ENCODE measurements at places on chromosomes 11 and 22.

- peak; percentile 50 for DNase-seq
Observed at GRCh38 chr11:124669193-124669592, 4.3 kb downstream of the SIAE start.

DNA sequence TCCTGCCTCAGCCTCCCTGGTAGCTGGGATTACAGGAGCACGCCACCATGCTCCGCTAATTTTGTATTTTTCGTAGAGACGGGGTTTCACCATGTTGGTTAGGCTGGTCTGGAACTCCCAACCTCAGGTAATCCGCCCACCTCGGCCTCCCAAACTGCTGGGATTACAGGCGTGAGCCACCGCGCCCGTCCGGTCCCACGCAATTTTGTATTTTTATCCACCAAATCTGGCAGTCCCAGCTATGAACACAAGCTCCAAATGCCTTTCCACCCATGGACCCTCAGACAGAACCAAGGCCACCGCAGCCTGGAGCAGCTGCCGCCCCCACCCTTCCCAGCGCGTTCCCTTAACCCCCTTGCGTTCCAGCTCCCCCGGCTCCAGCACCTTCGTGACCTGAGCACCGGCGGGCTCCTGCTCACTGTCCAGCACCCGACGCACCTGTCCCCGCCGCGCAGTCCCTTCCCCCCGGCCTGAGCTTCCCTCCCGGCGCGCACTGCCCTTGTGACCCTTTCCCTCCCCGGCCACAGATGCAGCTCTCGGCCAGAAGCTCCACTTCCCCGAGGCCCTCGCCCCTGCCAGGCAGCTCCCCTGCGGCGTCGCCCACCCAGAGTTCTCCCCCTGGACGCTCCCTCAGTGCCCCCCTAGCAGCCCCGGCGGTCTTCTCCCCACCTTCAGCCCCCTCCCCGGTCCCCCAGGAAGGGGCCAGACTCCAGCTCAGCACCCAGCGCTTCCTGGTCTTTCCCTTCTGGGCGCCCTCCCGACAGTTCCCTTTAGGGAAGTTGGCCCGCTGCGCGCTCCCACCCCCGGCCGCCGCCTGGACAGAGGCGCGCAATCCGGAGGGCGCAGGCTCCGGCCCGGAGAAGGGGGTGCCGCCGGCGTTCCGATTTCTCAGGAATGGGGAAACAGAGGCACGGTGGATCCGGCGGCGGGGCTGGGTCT, 5.6 kb upstream of the ZBED4 start:
- no peak for DNase-seq

- DNase-seq = no peak
Observed at GRCh38 chr22:33597274-33597985, 322.8 kb downstream of the LARGE1 start.

GRCh38 chr11:70134490-70134889, 56.4 kb downstream of the ANO1 start:
- DNase-seq = no peak

DNA sequence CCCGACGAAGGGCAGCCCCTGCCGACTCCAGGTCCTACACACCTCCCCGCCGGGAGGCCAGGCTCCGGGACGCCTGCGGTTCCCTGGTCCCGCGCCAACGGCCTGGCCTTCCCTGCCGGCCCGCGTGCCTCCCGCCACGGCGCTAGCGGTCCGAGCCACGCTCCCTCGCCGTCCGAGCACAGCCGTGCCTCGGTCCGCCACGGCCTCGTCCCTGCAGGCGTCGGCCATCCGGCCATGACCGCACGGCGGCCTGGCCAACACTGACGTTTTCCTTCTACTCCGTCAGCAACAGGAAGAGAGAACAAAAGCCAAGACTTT, 532 bp downstream of the EIF4G2 start:
- DNase-seq = no peak

DNA sequence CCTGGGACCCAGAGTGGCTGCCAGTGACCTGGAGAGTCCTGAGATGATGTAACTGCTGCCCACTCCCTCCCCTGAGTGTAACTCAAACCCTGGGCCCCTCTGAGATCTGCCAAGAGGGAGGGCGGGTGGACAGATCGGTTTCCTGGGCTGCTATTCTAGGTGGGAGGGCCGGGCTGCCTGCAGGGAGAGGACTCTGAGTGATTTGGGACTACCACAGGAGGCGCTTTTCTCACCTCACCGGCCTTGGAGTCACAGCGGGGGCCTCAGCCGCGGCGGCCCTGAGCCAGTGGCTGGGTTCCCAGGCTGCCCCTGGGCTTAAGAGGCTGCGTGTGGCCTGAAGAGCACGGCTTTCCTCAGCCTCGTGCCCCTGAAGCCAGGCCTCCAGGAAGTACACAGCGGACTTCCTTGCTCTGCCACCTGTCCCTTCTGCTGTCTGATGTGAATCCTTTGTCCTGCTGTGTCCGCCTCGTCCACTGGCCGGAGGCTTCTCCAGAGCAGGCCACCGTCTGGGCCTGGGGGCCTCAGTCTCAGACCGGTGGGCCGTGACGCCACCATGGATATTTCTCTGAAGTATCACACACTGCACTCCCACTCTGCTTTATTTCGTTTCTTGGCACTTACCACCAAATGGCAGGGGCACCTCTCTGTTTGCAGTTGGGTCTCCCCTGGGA, 11.5 kb downstream of the RELT start:
- no peak for DNase-seq

DNA sequence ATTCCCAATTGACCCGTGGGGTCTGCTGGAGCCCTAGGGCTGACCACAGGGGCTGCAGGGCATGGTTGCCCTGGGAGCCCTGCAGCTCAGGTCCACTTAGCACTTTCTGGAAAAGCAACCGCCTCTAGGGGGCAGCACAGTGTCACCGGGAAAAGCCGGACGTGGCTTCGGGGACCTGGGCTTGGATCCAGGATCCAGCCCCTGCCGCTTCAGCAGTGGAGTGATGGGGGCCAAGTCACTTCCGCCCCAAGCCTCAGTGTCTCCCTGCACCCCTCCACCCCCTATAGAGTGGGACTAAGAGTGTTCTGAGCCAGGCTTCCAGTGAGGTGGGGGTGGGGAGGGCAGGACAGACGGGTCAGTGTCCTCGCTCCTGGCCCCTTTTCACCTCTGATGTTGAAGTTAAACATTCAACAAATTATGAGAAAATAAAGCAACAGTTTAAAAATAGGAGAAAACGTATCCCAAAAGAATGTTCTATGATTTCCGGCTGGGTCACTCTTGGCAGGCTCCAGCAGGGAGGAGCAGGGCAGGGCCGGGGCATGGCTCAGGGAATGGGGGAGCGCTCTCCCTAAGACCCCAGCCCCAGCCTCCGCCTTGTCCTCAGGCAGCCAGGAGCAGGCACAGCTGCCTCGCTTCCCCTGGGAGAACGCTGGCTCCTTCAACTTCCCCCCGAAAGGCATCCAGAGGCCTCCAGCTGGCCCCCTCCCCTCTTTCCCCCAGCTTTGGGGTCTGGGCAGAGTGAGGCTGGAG, 96.5 kb upstream of the FGF3 start:
- DNase-seq = peak; percentile 35

- DNase-seq = no peak
Observed at GRCh38 chr22:50216055-50216683, 15.4 kb downstream of the SELENOO start.

DNA sequence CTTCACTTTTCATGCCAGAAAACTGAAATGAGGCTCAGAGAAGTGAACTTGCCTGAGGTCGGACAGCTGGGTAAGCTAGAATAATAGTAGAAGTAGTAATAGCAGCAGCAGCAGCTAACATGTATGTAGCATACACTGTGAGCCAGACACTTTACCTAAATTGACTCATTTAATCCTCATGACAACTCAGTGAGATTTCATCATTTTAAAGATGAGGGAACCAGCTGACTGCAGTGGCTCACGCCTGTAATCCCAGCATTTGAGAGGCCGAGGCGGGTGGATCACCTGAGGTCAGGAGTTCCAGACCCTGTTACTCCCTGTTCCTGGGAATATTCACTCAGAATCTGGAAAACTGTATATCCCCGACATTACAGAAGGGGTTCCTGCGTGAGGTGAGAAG, 154.5 kb downstream of the DBX1 start:
- peak; percentile 51 for DNase-seq

DNA sequence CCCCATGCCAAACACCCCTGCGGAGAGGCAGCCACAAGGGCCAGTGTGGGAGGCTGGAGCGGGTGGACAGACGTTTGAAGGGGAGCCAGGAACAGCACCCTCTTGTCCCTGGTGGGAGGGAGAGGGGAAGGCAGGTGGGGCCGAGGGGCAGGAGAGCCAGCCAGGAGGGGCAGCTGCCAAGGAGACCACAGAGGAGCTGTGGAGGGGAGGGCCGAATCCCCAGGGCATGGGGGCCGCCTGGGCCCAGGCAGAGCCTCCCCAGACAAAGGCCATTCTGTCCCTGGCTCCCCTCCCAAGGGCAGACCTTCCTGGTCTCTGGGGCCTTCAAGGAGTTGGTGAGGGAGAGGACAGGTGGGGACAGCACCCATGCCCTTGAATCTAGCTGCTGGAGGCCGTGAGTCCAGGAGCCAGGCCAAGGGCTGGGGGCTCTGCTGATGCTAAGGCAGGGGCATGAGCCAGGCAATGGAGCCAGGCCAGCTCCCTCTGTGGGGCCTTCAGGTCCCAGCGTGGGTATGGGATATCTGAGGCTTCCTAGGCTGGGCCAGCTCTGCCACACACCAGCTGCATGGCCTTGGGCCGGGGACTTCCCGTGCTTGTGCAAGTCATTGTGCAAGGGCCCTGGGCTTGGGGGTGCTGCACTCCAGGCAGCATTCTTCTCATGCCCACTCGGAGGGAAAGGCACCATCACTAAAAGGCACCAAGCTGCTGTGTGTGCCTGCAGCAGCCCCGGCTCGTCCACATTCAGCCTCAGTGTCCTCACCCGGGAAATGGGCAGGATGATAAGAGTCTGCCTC, 11.4 kb downstream of the EMID1 start:
- DNase-seq = peak; percentile 82

- peak; percentile 15 for DNase-seq
Observed at GRCh38 chr11:115672999-115673411, 168.8 kb upstream of the CADM1 start.

DNA sequence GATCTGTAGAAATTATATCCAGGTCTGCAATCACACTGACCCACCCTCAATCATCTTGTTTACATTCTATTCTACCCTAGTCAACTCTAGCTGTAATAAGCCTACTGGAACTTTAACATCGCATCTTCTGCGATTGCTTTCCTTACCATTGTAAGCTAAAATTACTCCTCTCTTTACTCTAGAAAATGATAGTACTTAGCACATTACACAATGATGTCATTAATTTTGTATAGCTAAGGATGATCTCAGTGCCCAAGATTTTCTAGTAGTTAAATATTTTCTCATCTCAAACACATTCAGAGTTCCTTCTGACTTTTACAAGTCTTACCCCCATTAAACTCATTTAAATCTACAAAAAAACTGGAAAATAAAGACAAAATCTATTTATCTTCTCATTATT, 39.6 kb upstream of the CTSC start:
- DNase-seq = peak; percentile 44

DNA sequence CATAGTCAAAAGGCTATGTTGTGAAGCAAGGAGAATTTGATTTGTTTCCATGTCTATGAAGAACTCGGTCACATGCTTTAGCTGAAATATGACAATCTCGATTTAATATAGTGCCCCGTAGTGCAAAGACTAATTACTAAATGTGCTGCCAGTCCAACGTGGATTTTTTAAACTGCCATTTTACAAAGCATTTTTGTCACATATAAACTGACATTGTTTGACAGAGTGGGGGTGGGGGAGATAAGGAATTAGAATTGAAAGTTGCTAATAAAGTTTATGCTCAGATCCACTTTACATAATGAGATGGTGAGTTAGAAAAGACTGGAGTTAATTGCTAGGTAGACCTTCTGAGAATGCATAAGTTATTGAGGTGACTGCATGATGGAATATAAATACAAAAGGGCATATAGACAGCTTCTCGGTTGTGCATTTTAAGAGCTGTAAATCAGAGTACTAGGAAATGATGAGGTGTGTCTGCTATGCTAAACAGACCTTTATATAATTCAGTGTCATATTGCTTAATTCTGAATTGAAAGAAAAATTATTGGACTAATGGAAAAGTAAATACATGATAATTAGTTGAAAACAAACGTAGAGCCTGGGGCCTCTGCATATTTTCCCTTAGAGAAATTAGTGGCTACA, 158.9 kb upstream of the MTNR1B start:
- DNase-seq = no peak

DNA sequence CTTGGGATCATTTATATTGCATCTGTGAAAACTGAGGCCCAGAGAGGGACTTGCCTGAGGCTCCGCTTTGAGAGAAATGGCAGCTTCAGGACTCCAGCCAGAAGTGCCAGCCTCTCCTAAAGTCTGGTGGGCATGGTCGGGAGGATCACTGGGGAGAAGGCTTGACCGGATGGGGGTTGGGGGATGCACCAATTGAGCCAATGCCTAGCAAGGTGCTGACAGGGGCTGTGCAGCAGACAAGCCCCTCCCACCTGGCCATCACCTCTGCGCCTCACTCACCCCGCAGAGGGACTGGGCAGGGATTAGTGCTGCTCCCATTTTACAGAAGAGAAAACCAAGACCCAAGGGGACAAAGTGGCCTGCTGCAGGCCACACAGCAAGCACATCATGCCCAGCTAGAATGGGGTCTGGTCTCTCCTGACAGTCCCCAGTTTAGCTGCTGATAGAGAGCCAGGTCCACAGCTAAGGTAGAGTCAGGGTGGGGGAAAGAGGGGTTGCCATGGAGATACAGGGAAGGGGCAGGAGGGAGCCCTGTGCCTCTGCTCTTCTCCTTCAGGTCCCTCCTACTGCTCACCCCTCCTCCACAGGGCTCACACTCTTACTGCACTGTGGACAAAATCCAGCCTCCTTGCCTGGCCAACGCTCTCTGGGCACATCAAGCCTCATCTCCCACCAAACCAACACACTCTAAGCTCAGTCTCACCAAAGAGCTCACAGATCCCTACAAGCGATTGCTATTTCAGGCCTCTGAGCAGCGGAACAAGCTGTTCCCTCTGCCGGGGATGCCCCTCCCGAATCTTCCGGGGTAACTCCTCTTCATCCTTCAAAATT, 29.5 kb downstream of the TEF start:
- no peak for DNase-seq

- no peak for DNase-seq
Observed at GRCh38 chr22:17960695-17961445, 63.5 kb downstream of the MICAL3 start.

- DNase-seq = no peak
Observed at GRCh38 chr11:120657306-120658070, 145.9 kb downstream of the GRIK4 start.

DNA sequence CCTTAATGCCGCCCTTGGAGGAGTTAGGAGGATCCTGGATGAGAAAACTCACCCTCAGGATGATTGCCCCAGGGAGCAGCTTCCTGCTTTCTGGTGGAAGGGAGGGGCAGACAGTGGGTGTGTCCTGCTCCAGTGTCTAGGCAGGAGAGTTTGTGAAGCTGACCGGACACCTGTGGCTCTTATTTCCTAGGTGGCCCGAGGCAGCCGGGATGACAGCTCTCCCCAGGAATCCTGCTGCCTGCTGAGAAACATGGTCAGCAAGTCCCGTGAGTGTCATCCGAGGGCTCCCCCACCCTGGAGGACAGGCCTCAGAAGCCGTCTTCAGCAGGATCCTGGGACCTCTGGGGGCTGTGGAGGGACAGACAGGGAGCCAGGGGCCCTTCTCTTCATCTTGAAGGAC, 50.4 kb downstream of the ST3GAL4 start:
- no peak for DNase-seq

- DNase-seq = peak; percentile 92
Observed at GRCh38 chr11:10139656-10140055, 154.4 kb downstream of the SBF2 start.

GRCh38 chr11:110919241-110919922, 207.1 kb upstream of the ARHGAP20 start:
- no peak for DNase-seq

- DNase-seq = no peak
Observed at GRCh38 chr11:58506935-58507334, 970 bp downstream of the OR5B21 start.

- no peak for DNase-seq
Observed at GRCh38 chr11:20459865-20460264, 72.3 kb downstream of the PRMT3 start.

GRCh38 chr11:64359712-64360445, 917 bp downstream of the RPS6KA4 start:
- no peak for DNase-seq
